ENCODE measurements at places on chromosomes 7 and 10.

- DNase-seq, result no peak
Observed at GRCh38 chr10:97452352-97452751, 6.4 kb downstream of the ZDHHC16 start.

DNA sequence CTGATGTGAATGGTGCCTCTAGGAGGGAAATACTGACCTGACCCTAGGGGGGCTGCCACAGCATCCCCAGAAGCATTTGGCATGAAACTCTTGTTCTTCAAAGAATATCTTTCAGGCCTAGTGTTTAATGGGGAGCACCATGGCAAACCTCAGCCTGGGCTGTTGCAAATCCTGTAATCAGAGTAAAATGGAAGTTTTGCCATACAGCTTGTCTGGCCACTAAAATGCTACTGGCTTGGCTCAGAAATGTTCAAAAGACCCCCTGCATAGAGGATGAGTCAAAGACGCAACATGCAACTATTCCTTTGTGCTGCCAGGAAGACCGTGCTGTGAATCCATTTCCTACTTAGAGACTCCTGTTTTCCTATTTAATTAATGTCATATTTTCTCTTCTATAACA, 26.7 kb downstream of the HECW1 start:
- DNase-seq, result peak; percentile 98

DNA sequence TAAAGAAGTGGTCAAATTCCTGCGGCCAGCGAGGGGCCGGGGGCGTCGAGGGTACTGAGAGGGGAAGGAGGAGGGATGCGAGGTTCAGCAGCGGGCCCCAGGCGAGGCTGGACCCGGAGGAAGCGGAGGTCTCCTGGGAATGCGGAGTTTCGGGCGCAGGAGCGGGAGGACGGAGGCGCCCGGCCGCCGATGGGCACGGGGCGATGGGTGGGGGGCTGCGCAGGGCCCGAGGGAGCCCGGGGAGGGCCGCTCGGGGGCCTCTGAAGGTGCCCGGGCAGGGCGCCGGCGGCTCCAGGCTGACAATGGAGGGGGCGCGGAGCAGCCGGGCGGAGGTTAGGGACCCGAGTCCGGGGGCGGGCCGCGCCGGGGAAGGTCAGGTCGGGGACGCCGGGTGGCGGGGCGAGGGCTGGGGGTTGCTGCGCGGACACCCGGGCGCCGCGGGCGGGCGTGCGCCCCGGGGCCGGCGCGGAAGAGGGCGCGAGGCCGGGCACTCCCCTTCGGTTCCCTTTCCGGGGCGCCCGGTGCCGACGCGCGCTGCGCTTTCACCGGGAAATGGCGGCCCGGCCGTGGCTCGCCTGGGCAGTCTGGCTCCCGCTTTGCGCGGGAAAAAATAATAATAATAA, 683 bp downstream of the MACROH2A2 start:
- DNase-seq, result peak; percentile 32

GRCh38 chr7:124059375-124059774, 26.5 kb upstream of the TMEM229A start:
- no peak for DNase-seq

- DNase-seq, result peak; percentile 66
Observed at GRCh38 chr7:142854372-142855113, at the start of gene EPHB6. Gene EPHB6, plus strand, starts transcription at chr7:142855076. Its CDS starts 8,152 bp downstream, at chr7:142863228.

GRCh38 chr7:47792521-47793121, 155.6 kb downstream of the PKD1L1 start:
- no peak for DNase-seq

DNA sequence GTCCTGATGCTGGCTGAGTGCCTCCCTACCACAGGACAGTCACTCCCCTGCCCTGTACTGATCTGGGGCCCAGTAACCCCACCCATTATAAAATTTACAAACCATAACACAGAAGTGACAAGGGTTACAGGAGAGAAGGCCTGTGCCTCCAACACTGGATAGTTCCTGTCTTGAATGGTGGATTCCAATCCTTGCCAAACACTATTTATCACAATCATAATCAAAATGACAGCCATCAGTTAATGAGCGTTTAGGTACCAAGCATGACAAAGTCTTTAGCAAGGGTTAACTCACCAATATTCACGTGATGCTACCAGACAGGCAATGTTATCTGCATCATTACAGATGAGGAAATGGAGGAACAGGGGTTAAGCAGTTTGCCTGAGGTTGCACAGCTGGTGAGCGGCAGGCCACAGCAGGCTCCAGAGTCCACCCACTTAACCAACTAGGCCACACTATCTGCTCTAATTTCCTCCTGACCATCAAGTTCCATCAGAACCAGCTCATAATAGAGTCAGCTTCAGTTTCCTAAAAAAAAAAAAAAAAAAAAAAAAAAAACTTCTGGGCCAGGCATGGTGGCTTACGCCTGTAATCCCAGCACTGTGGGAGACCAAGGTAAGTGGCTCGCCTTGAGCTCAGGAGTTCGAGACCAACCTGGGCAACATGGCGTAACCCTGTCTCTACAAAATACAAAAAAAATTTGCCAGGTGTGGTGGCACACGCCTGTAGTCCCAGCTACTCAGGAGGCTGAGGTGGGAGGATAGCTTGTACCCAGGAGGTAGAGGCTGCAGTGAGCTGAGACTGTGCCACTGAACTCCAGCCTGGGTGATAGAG, 14.2 kb downstream of the PDLIM1 start:
- DNase-seq, result no peak

GRCh38 chr7:114854369-114854768, 67.5 kb upstream of the MDFIC start:
- no peak for DNase-seq

- no peak for DNase-seq
Observed at GRCh38 chr7:78716876-78717275, 736.6 kb downstream of the MAGI2 start.

DNA sequence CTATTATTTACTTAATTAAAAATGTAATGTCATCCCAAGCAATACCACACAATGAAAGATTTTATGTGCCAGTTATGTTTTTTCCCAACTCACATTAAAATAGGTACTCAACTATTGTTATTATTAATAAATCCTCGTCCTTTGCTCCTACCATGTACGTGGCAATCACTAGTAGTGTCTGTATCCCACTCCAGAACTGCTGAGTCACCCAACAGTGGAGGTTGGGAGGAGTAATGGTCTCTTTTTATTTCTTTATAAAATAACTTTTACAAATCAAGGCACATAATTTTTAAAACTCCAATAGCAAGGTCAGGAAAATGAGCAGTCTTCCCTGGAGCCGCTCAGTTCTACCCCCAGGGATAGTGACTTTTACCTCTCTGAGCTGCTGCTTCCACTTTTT, 273.5 kb upstream of the PLPP4 start:
- DNase-seq, result no peak

- no peak for DNase-seq
Observed at GRCh38 chr10:45375101-45375500, 1.1 kb downstream of the ALOX5 start.

GRCh38 chr10:94216201-94216600, 146.5 kb downstream of the NOC3L start:
- no peak for DNase-seq

- DNase-seq, result peak; percentile 90
Observed at GRCh38 chr7:11726794-11727155, 105.2 kb downstream of the THSD7A start.

DNA sequence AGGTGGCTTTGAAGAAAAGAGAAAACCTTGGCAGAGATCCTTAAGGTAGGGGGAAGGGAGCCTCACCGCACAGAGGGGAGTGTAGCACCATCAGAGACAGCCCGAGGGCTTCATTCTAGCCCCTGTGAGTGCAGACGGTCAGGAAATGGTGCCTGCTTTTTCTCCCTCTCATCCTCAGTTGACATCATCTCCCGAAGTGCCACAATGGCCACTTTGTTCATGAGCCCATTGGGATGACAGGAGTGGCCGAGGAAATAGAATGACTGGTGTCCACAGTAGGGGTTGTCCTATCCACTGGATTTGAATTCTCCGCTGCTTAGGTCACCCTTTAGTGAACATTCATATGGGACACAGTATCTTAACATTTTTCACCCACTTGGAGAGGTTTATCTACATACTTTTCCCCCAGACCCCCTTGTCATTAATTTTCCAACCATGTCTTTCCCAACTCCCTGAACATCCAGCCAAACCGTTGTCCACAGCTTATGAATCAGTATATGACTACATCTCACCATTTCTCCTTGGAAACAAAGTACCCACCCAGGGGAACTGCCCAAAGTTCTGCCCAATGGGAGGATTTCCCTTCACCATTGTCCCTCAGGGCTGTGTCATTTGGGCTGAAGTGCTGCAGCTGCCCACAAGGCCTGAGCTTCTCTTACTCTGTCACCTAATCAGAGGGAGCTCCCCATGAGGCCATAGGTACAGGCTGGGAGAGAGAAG, 108.8 kb downstream of the ADCY1 start:
- DNase-seq, result peak; percentile 33

DNA sequence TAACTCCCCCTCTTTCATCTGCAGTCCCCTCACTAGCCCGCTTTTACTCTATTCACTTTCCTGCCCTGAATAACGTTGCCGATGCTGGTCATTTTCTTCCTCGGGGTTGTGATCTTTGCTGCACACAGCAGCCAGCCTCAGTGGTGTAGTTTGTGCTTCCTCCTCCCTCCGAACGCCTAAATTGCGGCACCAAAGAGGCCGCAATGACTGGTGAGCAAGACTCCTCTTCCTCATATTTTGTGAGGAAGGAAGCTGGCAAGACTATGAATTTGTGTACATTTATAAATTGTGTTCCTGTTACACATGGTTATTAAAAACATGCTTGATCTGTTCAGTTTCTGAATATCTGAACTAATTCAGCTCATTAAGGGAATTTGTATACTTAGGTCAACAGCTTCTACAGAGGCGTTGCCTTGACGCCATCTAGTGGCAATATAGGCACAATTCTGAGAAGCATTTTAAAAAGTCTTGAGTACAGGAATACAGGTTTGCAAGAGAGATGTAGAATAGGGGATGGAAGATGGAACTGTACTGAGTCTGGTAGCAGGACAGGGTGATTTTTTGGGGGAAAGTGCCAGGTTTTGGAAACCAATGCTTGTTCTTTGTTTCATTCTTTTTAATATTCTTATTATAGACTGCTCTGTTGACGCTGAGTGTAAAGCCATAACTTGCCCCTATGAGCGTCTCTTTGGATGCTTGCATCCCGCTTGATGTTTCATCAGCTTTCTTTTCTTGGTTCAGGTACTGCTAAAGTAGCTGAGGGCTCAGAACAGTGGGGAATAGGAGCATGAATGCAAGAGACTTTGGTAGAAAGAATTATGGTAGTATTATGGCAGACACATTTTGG, 4.1 kb upstream of the TAS2R5 start:
- peak; percentile 39 for DNase-seq

GRCh38 chr7:15370441-15370840, 191.4 kb downstream of the AGMO start:
- no peak for DNase-seq

DNA sequence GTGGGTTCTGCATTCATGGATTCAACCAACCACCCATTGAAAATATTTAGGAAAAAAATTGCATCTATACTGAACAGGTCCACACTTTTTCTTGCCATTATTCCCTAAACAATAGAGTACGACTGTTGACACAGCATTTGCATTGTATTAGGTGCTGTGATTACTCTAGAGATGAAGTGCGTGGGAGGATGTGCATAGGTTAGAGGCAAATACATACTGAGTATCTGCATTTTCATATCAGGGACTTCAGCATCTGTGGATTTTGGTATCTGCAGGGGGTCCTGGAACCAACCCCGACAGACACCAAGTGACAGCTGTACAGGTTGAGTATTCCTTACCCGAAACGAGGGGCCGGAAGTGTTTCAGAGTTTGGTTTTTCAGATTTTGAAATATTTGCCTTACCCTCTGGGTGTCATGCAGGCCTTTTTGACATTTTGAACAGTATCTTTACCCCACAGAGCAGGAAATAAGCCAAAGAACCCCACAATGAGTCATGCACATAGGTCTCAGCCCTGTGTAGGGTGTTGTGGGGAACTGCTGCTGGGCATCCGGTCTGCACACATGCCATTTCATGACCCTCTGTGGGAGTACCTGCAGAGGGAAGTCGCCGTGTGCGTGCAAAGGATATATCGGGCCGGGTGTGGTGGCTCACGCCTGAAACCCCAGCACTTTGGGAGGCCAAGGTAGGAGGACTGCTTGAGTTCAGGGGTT, 14.5 kb downstream of the NUDT5 start:
- DNase-seq, result no peak

GRCh38 chr10:129658376-129659072, 191.5 kb downstream of the MGMT start:
- DNase-seq, result peak; percentile 3

DNA sequence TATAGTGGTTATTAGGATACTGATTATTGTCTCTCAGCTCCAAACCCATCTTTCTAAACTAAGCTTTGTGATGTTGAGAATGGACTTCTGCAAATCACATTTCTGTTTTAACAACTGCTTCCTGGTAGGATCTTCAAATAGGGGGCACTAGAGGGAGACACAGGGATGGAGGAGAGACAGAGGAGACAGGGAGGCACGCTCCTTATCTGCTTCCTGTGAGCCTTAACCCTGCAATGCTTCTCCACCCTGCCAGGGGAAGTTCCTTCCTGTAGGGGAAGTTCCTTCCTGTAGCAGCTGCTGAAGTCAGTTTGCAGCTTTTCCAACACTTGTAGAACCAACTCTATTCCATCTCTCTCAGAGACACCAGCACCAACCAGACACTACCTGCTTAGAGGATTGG, 847.2 kb downstream of the CCSER2 start:
- no peak for DNase-seq

GRCh38 chr10:17222329-17222728, 5.7 kb upstream of the VIM start:
- DNase-seq, result no peak

DNA sequence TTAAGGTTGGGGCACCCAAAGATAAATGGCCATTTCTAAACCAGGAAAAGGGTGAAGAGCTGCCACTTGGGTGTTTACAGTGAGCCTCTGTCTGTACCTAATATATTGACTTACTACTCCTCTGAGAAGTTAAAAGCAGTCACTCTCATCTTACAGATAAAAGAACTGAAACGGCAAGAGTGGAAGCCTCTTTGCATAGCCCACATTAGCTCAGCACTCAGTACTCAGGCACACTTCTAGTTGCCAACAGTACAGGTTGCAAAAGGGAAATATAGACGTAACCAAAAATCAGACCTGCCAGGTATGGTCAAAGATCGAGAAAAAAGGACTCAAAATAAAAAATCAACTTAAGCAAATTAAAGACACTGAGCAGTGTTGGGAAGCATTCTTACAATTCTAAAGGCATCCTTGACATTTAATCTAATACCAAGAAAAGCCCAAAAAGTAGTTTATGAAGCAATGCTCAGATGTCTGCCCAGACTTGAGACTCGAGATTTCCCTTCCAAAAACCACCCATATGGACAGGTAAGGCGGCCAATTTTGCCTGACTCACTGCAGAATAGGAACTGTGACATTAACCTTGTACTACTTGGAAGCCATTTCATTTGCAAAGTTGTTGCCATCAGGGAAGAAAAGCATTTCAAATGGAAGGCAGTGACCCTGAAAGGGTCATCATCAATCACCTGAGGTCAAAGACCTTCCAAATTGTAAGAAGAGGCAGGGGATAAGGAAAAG, 139.3 kb downstream of the SLC25A13 start:
- DNase-seq, result no peak

- DNase-seq, result no peak
Observed at GRCh38 chr7:2497500-2498336, 21.5 kb upstream of the GRIFIN start.

All from fibroblast of skin of right biceps (primary cell).